Activated T-cell treated with anti-CD3 and anti-CD28 coated beads for 48 hours (primary cell): ENCODE measurements at places on chromosomes 4 and X.

GRCh38 chrX:155896512-155896911 is 15.4 kb downstream of the VAMP7 start:
- no peak for DNase-seq

GRCh38 chr4:23728971-23729370 is 160.9 kb downstream of the PPARGC1A start:
- no peak for DNase-seq

- DNase-seq: no peak
These were observed 353.3 kb upstream of the EMCN start for GRCh38 chr4:100870940-100871772.

GRCh38 chr4:1794809-1795298 is 1.8 kb downstream of the FGFR3 start:
- DNase-seq: no peak

- DNase-seq: no peak
These were observed 166.4 kb upstream of the FAT1 start for GRCh38 chr4:186889876-186890643.

DNA sequence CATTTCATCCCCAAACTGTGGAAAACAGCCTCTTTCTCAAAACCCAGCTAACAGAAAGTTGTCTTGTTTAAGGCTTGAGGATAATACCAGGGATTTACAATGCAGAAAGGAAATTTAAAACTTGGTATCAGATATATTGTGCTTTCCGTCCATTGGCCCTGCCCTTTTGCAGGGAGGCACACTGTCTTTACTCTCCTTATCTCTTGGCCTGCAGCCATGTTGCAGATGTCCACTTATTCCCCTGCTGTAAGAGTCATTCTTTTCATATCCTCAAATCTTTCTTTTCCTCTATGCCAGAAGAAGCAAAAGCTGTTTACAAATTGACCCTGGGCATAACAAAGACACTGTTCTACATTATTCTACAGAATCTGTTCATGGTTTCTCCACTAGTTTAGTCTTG is 75.6 kb upstream of the DYNLT3 start:
- no peak for DNase-seq

DNA sequence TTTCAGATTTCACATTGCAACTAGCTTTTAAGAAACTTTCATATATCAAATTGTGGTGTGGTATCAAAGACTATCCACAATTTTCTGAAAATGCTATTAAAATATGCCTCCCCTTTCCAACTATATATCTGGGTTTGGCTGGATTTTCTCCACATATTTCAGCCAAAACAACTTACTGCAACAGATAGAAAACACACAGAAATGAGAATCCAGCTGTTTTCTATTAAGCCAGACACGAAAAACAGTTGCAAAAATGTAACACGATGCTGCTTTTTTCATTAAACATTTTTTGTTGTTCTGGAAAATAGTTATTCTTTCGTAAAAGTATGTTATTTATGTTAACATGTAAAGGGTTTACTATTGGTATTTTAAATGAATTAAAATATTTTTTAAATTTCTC is 33.1 kb downstream of the DCTD start:
- no peak for DNase-seq

GRCh38 chr4:115110191-115111181 is 2.9 kb downstream of the NDST4 start:
- DNase-seq: no peak

DNA sequence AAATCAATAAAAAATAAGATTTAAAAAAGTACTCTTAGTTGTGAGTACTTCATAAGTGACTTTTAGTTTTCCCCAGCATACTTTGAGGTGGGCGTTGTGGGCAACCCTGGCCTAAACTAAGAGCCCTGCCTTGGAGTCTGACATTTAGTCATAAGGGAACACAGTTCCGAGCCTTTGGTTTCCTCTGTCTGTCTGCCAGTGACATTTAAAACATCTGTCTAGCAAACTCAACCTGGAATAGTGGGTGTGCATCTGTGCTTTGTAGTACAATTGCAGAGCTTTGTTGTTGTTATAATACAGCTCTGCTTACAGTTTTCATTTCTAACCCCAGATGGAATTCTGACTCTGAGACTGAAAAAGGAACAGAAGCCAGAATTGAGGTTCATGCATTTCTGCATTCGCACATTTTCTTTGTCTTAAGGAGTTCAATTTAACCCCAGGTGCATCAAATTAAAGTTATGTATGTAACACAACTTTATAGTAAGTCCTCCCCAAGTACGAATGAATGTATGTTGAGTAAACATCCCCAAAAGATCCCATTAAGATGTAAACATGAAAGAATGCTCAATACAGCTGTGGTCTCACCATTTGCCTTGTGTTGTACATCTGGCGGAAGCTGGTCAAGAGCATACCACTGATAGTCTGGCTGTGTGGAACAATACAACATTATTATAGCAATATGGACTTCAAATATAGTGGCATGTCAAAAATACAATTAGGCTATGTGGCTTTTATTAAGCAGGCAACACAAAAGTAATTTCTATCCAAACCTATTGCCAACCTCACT is 25.9 kb downstream of the TNIP3 start:
- peak; percentile 38 for DNase-seq

DNA sequence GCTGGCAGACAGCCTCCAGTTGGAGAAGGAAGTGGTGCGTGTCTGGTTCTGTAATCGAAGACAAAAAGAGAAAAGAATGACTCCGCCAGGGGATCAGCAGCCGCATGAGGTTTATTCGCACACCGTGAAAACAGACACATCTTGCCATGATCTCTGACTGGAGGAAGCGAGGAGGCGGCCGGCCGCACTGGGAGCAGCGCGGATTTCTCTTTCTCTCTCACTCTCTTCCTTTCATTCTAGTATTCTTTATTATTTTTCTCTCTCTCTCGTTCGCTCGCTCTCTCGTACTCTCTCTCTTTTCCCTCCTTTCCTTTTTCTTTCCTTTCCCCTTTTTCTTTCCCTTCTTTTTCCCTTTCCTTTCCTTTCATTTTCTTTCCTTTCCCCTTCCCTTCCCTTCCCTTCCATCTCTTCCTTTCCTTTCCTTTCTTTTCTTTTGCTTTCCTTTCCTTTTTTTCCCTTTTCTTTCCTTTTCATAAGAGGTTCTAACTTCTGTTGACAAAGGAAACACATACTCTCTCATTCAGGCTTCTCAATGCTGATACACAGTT is 1.2 kb downstream of the POU3F4 start:
- DNase-seq: no peak

- DNase-seq: no peak
These were observed 106.5 kb downstream of the FRYL start for GRCh38 chr4:48673537-48673936.
